T-cell (primary cell): ENCODE measurements at places on chromosomes 12 and 14. TPM values are rescaled to one million over a fixed set of nuclear protein-coding genes. Genes with fewer than 3 reads are reported as not detected.

- no peak for DNase-seq
- H3K4me3 ChIP-seq = no peak overlapping the region
- no peaks in the 10 kb centered on the region for H3K27me3 ChIP-seq
Measured at GRCh38 chr12:105874121-105874520, 264.6 kb downstream of the NUAK1 start.

The DCTN2 gene
- 77.6 TPM for total RNA-seq

DNA sequence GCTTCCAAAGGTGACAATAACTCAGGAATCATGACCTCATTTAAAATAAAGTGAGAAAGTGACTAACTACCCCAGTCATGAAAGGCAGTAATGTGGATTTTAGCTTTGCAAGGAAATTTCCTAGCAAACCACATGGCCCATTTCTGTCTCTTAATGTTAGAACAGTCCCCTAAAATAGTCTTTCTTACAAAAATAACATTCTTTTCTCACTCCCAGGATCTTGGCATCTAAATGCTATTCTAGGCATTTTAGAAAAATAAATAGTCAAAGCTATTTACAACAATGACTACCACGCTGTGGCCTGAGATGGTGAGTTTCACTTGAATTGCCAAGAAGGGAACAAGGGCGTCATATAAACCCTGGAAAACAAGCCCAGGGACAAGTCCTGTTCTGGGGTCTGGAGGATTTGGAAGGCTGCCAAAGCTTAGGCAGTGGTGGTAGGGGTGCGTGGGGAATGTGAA is 101.2 kb upstream of the CCDC175 start:
- H3K27ac ChIP-seq = no peak overlapping the region
- no peaks in the 10 kb centered on the region for H3K36me3 ChIP-seq
- no peak overlapping the region for H3K4me3 ChIP-seq
- H3K27me3 ChIP-seq = no peaks in the 10 kb centered on the region
- DNase-seq = no peak

GRCh38 chr12:117102800-117103181 is 3.6 kb upstream of the TESC start:
- peaks cover 5% of the 10 kb centered on the region for H3K4me1 ChIP-seq
- no peaks in the 10 kb centered on the region for H3K36me3 ChIP-seq

DNA sequence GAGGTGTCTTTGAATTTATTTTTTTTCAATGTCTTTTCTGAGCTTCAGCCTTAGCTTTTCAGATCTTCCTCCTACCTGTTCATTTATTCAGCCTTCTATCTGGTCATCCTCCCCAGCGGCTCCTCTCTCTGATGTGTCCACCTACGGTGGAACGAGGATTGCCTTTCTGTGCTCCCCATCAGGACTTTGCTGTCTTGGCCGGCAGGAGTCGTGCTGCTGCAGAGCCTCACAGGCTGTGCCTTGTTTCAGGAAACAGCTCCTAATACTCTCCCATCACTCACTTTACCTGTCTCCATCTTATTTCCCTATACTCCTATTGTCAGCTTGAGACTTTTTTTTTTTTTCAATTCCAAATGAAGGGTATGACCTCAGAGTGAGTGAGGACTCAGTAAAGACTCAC is 76.9 kb downstream of the KICS2 start:
- no peaks in the 10 kb centered on the region for H3K27me3 ChIP-seq
- H3K4me1 ChIP-seq = no peaks in the 10 kb centered on the region
- H3K36me3 ChIP-seq = no peaks in the 10 kb centered on the region
- H3K27ac ChIP-seq = no peak overlapping the region
- no peak overlapping the region for H3K4me3 ChIP-seq
- no peak for DNase-seq

GRCh38 chr12:106861984-106862916 is 87.8 kb downstream of the RIC8B start:
- peaks cover 33% of the 10 kb centered on the region for H3K36me3 ChIP-seq
- DNase-seq = no peak
- H3K4me1 ChIP-seq = no peaks in the 10 kb centered on the region
- H3K27ac ChIP-seq = no peak overlapping the region
- no peaks in the 10 kb centered on the region for H3K27me3 ChIP-seq

- H3K27ac ChIP-seq = no peak overlapping the region
- H3K4me1 ChIP-seq = no peaks in the 10 kb centered on the region
- DNase-seq = no peak
- H3K27me3 ChIP-seq = no peaks in the 10 kb centered on the region
Measured at GRCh38 chr12:81086342-81086741, 8.5 kb downstream of the ACSS3 start.

DNA sequence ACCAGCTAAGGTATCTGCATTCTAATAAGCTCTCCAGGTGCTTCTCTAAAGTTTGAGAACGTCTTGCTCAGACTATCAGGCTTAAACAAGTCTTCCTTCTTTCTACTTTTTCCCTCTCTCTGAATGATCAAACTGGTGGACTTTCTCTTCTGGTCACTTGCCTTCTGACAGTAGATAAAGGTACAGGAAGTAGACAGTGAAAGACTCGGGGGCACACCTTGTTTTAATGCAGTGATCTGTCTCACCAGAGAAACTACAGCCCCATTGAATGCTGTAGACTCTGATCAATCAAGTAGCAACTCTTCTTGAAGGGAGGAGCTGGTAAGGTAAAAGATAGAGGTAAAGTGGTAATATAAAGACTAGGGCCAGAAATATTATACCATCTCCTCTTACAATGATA is 48.1 kb upstream of the ATXN7L3B start:
- no peaks in the 10 kb centered on the region for H3K27me3 ChIP-seq
- no peak overlapping the region for H3K4me3 ChIP-seq
- no peaks in the 10 kb centered on the region for H3K4me1 ChIP-seq
- DNase-seq = no peak
- H3K36me3 ChIP-seq = no peaks in the 10 kb centered on the region
- H3K27ac ChIP-seq = no peak overlapping the region

- H3K4me3 ChIP-seq = no peak overlapping the region
- H3K27ac ChIP-seq = no peak overlapping the region
- H3K4me1 ChIP-seq = no peaks in the 10 kb centered on the region
- no peak for DNase-seq
Measured at GRCh38 chr14:101495827-101496775, 65.2 kb upstream of the DIO3 start.

- H3K36me3 ChIP-seq = peaks cover 59% of the 10 kb centered on the region
- H3K27ac ChIP-seq = no peak overlapping the region
- peaks cover 5% of the 10 kb centered on the region for H3K4me1 ChIP-seq
- no peaks in the 10 kb centered on the region for H3K27me3 ChIP-seq
- no peak overlapping the region for H3K4me3 ChIP-seq
Measured at GRCh38 chr12:56713345-56713744, 11.8 kb downstream of the NACA start.
